T-helper 9 cell (primary cell): ENCODE measurements at places on chromosomes 6 and 20.

DNA sequence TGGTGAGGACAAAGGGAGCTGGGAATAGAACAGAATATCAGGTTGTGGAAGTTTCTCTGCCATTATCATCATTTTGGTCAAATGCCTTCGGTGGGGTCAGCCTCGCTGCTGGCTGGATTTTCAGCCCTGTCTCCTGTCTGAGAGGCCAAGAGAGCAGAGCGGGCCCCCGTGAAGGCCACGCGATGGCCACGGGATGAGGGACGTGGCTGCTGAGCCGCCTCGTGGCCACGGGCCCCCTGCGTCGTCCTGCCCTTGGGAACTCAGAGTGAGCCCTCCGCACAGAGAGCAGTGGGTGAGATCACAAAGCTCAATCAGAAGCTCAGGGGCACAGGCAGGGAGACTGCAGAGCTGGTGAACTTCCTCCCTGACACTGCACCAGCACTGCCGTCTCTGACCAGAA is 363.7 kb downstream of the CDH4 start:
- no peak for DNase-seq

GRCh38 chr6:72553531-72554511 is 68.0 kb upstream of the KCNQ5 start:
- DNase-seq, result no peak

- DNase-seq, result no peak
Observed at GRCh38 chr6:52243282-52243893, 912 bp downstream of the IL17F start.

DNA sequence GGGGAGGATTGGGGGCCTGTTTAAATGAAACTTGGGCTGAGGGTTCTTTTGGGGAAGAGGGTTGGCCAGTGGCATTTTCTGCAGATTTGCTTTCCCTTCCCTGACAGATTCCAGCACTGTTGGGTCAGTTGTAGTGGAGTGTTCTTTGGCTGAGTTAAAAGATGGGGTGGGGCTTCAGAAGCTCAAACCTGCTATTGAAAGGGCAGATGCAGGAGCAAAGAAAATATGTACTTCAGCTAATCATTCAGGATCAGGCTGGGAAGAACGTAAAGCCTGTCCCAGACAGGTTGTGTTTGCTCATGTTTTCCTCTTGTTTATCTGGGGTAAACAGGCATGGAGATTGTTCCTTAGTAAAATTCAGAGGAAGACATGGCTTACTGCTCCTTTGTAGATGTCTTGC is 2.5 kb downstream of the SASH1 start:
- no peak for DNase-seq

- no peak for DNase-seq
Observed at GRCh38 chr6:34390531-34391472, 1.7 kb downstream of the NUDT3 start.

- DNase-seq, result no peak
Observed at GRCh38 chr20:62463651-62464424, 12.0 kb downstream of the GATA5 start.

GRCh38 chr6:127198549-127198948 is 68.1 kb upstream of the RNF146 start:
- DNase-seq, result no peak

GRCh38 chr20:4073852-4074741 is 58.7 kb upstream of the RNF24 start:
- DNase-seq, result no peak

GRCh38 chr6:170018936-170019817 is 267.8 kb downstream of the ERMARD start:
- DNase-seq, result no peak

GRCh38 chr6:40755046-40755681 is 168.0 kb upstream of the LRFN2 start:
- DNase-seq, result no peak

DNA sequence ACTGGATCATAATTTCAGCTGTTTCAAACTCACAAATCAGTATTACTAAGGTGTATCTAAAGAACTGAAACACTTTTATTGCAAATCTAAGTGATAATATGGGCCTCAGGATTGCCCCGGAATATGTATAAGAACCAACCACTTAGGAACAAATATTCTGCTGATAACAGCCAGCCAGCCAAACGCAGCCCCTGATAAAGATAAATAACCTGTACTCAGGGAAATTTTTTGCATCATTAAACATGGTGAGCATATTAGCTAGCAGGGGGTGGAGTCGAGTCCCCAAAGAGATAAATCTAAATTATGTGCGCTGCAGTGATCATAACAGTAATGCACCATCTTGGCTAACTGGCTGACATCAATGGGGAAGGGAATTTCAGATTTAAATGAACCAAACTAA is 410.2 kb upstream of the MAP3K7 start:
- no peak for DNase-seq

- DNase-seq, result no peak
Observed at GRCh38 chr6:11330413-11330760, 97.9 kb upstream of the NEDD9 start.

DNA sequence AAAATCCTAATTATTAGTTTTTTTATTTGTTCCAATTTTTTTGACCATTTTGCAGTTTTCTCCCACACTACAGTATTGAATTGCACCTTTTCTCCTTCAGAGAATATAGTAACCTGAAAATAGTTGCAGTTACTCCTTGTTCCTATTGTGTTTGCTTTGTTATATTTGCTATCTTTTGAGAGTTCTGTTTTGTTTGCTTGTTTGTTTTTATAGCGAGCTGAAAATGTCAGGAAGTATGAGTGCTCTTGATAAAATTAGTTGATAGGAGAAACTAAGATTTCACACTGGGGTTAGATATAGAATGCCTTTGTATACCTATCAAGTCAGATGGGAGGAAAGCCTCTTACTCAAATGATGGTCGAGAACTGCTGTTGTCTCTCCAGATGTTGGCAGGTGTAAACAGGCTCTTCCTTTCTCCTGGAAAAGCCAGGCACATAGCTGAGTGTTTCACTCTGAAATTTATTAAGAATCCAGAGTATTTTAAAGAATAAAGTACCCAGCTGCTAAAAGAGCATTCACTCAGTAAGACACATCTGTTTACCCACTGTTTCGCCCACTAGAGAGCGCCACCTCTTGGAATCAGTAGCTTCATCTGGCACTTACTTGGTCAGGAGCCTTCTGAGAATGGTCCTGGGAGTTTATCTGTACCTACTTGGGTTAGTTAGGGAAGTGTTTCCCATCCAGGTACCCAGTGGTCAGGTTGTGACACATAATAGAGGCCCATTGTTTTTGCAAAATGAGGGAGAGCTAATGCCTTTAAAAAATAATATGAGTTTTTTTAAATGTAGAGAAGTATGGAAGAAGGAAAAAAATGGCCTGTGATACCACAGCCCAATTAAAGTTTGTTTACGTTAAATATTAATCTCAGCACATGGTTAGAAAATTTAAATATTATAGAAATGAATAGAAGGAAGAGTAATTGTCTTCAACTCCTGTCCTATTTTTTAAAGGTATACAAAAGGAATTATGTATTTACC is 11.2 kb downstream of the NT5DC1 start:
- DNase-seq, result no peak

GRCh38 chr6:120785459-120786086 is 548.7 kb downstream of the TBC1D32 start:
- DNase-seq, result no peak

DNA sequence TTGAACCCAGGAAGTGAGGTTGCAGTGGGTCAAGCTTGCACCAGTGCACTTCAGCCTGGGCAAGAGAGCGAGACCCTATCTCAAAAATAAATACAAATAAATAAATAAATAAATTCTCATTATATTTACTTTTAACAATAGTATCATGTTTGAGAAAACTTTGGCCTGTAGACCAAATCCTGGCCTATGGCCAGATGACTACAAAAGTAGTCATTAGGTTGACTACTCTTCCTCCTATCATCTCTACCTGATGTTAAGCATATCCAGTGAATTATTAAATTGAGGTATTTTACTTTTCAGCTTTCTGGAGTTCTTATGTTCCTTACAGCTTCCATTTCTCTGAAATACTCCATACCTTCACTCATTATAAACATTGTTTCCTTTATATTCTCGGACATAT is 280.6 kb downstream of the LAMA2 start:
- DNase-seq, result no peak

- no peak for DNase-seq
Observed at GRCh38 chr6:116277124-116277523, 2.6 kb downstream of the TSPYL1 start.

DNA sequence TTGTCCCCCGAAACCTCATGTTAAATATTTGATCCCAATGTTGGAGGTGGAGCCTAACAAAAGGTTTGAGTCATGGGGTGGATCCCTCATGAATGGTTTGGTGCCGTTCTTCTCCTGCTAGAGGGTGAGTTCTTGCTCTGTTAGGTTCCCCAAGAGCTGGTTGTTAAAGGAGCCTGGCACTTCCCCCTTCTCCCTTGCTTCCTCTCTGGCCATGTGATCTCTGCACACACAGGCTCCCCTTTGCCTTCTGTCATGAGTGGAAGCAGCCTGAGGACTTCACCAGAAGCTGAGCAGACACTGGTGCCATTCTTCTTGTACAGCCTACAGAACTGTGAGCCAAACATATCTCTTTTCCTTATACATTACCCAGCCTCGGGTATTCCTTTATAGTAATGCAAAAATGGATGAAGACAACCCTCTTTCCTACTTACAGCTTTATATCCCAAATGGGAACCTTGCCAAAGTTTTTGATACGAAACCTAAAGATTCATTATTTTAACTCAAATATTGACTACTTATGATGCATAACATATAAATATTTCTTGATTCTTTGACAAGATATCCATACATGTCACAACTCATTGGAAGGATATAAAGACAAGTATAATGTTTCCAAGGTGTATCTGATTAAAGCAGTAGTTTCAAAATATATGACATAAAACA is 61.0 kb downstream of the RNF182 start:
- no peak for DNase-seq

DNA sequence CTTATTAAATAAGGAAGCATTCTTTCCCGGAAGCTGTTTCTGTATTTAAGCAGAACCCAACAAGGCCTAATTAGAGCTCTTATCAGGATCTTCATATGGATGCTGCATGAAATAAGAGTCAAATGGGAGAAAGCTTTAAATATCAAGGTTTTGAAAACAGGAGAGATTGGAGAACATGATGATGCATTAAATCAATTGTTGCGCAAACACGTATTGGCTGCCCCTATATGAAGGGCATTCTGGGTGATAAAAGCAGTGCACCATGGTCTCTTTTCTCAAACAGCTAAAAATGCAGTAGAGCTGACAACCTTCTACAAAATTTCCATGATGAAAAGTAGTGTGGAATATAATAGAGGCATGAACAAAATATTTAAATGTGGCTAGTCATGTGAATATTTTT is 98.9 kb downstream of the TBXT start:
- no peak for DNase-seq

- DNase-seq, result no peak
Observed at GRCh38 chr6:131890091-131890490, 61.1 kb downstream of the CCN2 start.

DNA sequence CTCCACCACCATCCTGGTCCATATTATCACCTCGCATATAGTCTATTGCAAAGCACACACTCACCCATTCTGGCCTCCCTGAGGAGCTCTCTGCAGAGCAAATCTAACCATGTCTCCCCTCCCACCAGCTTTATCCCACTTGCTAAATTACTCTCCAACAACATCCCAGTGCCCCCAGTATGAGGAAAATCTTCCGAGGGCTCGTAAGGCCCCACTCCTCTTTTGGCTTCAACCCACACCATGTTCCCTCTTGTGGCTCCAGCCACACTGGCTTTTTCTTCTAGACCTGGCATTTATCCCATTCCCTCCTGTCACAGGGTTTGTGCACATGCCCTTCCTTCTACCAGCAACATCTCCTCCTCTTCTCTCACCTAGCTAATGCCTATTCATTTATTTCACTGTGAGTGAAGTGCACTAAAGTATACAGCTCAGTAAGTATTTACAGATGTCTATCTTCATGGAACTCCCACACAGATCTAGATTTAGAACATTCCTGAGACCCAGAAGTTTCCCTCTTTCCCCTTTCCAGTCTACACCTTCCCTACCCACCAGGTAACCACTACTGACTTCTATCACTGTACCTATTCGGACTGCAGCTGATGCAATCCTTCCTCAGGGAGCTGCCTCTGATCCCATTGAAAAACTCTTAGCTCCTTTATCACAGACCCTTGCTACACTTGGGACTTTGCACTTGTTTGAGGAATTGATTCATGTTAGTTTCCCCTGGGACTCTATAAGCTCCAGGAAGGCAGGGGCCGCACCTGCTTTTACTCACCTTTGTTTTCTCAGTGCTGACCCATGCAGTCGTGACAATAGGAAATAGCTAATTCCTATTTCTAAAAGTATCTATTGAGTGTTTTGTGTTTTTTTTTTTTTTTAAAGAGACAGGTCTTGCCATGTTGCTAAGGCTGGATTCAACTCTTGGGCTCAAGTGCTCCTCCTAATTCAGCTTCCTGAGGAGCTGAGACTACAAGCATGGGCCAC is 15.5 kb downstream of the MRPL14 start:
- DNase-seq, result no peak

DNA sequence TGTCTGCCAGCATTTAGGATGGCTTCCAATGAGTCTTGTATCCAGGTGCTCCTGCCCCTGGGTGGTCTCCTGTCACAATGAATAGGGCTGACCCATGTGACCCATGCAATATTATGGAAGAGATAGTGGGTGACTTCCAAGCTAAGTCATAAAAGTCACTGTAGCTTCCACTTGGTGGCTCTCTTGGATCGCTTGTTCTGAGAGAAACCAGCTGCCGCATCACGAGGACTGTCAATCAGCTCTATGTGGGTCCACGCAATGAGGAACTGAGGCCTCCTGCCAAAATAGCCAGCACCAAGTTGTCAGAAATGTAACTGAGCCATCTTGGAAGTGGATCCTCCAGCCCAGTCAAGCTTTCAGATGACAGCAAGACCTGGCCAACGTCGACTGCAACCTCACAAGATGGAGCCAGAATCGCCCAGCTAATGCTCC is 14.9 kb upstream of the MATN4 start:
- no peak for DNase-seq

DNA sequence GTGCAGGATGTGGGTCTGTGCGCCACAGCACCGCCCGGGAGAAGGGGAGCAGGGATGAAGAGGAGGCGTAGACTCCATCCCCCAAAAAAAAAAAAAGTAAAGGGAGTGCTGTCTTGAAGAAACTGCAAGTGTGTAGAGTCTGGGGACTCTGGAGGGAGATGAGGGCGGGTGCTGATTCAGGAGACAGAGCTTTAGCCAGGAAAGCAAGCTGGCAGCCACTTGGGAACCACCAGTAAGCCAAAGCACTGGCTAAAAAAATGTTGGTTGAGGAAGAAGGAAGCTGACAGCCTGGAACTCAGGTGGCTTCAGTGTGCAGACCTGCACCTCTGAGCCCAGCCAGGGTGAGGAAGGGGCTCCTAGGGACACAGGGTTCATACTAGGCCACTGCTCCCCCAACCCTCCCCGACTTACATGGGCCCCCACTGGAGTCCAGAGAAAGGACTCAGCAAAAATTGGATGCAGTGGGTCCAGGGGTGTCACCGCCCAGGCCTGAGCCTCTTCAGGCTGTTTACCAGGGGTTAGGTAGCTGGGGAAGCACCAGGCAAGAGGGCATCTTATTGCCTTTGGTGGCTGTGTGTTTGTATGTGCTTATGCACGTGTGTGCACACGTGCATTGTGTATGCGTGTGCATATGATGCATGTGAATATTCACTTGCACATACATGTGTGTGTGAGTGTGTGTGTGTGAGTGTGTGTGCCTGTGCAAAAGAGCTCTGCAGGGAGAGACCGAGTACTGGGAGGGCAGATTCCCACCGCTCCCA is 153.5 kb upstream of the MLN start:
- DNase-seq, result no peak
